Cardiac septum (tissue), 1 donor: ENCODE measurements at places on chromosomes 12 and 14. TPM values are rescaled to one million over a fixed set of nuclear protein-coding genes. Genes with fewer than 3 reads are reported as not detected.

Gene SPRYD3
- total RNA-seq: 63.5 TPM

Gene TMEM52B
- not detected for total RNA-seq

Gene GRIN2B
- total RNA-seq: 0.16 TPM

Gene CIDEB
- 2.4 TPM for total RNA-seq

Gene TPH2
- total RNA-seq: not detected

Gene TEX52
- total RNA-seq: not detected

Gene LMNTD1
- 0.51 TPM for total RNA-seq

- no peak for DNase-seq
These were observed 176.7 kb downstream of the CALM1 start for GRCh38 chr14:90573385-90574105.

DNA sequence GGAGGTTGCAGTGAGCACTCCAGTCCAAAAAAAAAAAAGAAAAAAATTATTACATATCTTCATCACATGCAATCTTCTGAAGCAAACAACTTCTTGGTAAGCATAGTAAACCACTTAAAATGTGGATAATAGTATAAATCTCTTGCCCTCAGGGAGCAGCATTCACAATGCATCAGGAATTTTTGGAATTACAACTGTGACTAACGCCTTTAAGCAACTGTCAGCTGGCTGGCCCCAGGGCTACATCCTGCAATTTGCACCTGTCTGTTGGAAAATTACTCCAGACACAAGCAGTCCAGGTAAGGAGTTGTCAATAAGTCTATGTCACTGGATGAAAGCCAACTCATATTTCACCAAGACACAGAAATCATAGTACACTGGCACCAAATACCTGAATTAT lies 5.5 kb upstream of the SLC7A7 start:
- no peak for DNase-seq

DNA sequence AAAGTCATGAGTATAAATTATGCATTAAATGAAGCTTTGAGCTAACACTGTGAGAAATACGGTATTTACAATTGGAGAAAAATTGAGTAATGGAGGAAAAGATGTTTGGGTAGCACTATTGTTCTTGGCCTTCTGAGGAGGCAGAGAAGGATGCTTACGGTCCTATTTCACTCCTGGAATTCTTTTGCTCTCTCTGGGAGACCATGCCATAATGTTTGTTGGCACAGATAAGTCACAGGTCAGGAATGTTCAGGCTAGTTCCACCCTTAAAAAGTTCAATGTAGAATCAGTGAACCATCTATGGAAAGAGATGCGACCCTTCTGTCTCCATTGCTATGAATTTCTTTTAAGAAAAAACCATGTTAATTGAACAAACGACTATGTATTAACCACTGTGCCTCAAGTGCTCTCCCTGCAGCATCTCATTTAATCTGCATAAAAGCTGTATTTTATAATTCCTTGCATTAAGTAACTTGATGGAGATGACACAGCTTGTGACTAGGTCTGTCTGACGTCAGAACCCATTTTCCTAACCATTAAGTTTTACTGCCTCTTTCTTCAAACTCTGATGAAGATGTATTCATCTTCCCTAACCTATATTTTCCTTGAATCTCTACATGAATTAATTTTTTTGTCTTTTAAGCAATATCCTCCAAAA lies 9.5 kb downstream of the BATF start:
- no peak for DNase-seq

DNA sequence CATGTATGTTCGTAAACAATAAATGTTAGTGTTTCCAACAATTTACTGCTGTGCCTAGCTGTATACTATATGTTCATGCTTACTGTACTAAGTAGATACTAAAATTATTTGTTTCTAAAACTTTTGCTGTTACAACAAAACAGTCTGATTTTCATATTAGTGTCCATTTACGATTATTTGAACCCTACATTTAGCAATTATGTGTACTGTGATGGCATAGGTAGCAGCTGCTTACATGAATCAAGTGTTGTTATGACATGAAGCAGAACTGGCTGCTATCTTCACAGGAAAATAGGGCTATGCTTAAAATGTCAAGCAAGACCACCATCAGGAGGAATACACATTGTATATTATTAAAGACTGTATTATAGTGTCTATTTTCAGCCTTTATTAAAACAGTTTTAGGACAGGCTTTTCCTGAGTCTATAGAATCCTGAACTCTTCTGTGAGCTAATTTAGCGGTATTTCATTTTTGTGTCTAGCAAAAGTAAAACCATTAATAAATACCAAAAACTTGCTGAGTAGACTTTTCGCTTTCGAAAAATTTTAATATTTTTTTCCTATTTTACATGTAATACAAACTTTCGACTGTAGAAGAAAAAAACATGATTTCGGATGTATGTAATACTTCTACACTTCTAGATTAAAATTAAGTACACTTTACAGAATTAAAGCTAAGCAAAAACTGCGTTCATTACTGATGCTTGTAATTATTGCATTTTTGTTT lies 1.1 kb upstream of the WDR89 start:
- no peak for DNase-seq

GRCh38 chr12:115232455-115233156 lies 548.6 kb upstream of the TBX3 start:
- DNase-seq: no peak

- DNase-seq: no peak
These were observed 26.3 kb downstream of the MLXIP start for GRCh38 chr12:122104844-122105243.

GRCh38 chr14:61640158-61641136 lies 54.9 kb upstream of the HIF1A start:
- no peak for DNase-seq

- DNase-seq: no peak
These were observed 74.6 kb downstream of the RERG start for GRCh38 chr12:15146585-15146984.

DNA sequence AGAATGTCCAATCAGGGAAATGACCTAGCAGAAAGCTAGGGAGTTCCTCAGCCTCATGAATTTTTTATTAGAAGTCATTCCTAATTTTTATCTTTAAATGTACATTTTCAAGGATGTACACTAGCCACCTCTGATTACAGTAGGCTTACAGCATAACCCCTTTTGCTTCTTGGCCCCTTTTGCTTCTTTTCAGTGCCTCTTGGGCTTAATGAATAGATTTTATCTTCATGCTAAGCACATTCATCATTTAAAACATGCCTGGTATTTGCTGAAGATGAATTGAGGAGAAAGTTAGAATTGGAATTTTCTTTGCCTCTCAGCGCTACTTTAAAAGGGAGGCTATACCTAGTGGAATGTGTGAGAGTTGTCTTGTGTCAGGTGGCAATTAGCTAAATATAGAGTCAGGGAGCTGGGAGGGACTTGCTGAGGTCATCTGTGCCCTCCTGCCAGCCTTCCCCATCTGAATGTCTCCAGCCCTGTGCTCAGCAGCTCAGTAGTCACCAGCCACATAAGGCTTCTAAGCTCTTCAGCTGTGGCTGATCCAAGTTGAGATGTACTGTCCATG lies 132.1 kb downstream of the SAMD4A start:
- DNase-seq: peak; percentile 81

DNA sequence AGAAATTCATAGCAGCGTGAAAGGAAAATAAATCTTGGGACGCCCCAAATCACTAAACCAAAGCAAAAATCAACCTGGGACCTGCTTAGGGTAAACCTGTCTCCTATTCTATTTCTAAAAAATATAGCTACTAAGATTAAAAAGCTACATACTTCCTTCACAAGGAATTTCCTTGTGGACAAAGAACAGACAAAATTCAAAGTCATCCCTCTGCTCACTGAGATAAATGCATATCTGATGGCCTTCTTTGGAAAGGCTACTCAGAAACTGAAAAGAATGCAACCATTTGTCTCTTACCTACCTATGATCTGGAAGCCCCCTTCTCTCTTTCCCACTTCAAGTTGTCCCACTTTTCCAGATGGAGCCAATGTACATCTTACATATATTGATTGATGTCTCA lies 93.0 kb upstream of the CNOT2 start:
- no peak for DNase-seq

DNA sequence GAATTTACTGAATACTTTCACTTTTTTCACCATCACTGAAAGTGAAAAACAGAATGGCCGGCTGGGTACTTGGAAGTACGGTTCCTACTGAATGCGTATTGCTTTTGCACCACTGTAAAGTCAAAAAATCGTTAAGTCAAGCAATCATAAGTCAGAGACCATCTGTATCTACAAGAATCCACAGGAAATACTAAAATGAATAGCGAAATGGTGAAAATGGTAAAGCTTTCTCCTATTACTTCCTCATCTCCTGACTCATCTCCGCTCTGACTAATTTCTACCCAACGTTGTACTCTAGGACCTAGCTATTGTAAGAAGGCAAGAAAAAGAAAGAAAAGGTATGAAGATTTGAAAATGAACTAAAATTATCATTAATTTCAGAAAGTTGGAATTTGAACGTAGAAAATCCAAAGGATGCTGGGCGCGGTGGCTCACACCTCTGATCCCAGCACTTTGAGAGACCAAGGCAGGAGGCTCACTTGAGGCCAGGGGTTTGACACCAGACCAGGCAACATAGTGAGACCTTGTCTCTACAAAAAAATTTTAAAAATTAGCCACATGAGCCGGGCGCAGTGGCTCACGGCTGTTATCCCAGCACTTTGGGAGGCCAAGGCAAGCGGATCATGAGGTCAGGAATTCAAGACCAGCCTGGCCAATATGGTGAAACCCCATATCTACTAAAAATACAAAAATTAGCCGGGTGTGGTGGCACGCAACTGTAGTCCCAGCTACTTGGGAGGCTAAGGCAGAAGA lies 5.3 kb upstream of the CDCA4 start:
- no peak for DNase-seq

DNA sequence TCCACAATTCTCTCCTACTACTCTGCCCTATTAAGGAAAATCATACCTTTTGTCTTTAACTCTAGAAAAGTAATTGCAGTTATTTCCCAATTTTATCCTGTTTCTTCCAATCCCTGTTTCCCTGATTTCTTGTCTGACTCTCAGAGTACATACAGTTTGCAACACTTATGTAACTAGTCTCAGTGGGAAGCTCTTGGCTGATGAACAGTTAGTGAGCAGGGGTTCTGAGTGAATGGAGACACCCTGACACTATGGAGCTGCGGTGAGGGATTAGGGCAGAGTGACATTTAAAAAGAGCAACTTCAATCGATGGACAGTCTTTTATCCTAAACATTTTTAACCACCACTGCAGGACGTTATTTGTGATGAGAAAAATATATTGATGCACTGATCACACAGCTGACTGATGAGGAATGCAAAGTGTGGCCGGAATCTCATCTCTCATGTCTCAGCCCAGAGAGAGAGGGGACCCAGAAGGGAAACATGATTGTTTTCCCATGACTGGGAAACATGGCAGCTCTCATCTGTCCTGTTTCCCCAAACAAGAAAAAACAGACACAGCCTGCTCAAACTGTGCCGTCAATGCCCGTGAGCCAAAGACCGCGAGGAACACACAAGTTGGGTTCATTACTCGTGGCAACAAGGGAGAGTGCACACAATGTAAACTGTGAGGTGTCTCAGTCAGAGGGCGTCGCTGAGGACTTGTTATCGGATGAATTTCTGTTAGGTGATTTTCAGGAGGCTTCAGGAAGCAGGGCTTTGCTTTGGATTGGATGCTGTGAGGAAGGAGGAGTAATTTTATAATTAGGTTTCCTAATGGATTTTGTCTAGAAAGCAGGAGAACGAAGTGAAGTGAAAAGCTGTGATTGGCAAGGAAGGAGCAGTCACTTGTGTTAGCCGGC lies 5.2 kb upstream of the SLC6A13 start:
- DNase-seq: no peak

GRCh38 chr12:131950182-131950913 lies 606 bp downstream of the EP400 start:
- peak; percentile 76 for DNase-seq

DNA sequence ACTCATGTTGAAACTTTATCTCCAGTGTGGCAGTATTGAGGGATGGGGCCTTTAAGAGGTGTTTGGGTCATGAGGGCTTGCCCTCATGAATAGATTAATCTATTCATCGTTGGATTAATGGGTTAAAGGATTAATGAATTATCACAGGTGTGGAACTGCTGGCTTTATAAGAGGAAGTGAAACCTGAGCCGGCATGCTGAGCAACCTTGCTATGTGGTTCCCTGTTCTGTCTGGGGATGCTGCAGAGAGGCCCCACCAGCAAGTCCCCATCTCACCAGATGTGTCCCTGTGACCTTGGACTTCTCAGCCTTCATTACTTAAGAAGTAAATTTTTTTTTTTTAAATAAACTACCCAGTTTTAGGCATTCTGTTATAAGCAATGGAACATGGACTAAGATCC lies 109.6 kb downstream of the DYRK2 start:
- no peak for DNase-seq
